ENCODE measurements at places on chromosomes 11 and 22. TPM values are rescaled to one million over a fixed set of nuclear protein-coding genes. Genes with fewer than 3 reads are reported as not detected.

GRCh38 chr22:26501996-26502395 is 10.3 kb downstream of the TFIP11 start:
- DNase-seq = no peak

Gene JAM3
- total RNA-seq = 173 TPM

DNA sequence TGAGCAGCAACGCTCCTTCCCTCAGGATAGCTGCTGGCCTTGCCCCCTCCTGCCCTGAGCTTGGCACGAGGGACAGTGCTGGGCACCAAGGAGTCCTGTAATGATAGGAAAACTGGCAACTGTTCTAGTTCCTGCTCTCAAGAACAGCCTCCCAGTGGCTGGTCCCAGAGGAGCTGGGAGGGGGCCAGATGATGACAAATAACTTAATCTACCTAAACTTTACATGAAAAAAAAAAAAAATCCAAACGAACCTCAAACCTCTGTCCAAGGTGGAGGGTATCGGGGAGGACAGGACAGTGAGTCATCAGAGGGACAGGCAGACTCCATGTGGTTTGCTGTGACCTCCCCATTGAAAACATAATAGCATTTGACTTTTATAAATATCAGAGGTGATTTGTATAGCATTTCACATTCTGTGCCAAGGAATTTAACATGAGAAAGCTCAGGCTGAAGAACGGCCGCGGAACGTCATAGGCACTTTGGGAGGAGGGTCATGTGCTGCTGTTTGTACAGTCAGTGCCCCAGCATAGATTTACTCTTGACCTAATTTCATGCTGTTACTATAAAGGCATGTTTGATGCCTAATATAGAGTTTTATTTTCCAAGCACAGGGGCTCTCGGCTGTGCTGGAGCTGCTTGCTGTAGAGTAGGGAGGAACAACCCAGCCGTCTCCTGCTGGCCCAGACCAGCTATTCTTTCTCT is 98.2 kb upstream of the NNMT start:
- peak; percentile 74 for DNase-seq

Gene KRTAP5-7
- not detected for total RNA-seq

DNA sequence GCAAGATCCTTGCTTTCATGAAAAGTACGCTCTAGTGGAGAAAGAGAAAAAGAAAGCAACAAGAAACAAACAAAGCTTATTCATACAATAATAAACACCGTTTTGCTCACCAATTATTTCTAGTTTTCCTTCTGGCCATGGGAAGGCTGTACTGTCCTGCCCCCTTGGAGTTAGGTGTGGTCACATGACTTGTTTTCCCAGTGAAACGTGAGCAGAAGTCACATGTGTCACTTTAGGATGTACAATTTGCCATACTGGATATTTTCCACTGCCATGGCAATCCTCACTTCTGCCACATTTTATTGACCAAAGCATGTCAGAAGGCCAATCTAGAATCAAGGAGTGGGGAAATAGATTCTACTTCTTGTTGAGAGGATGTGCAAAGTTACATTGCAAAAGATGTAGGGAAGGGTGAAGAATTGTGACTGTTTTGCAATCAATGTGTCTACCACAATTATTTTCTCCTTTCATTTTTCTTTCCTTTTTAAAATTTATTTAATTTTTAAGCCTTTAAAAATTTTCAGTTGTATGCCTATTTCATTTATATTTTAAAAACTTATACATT is 24.3 kb upstream of the TRAF6 start:
- no peak for DNase-seq

- no peak for DNase-seq
Measured at GRCh38 chr11:13983081-13983751, 20.7 kb downstream of the SPON1 start.

DNA sequence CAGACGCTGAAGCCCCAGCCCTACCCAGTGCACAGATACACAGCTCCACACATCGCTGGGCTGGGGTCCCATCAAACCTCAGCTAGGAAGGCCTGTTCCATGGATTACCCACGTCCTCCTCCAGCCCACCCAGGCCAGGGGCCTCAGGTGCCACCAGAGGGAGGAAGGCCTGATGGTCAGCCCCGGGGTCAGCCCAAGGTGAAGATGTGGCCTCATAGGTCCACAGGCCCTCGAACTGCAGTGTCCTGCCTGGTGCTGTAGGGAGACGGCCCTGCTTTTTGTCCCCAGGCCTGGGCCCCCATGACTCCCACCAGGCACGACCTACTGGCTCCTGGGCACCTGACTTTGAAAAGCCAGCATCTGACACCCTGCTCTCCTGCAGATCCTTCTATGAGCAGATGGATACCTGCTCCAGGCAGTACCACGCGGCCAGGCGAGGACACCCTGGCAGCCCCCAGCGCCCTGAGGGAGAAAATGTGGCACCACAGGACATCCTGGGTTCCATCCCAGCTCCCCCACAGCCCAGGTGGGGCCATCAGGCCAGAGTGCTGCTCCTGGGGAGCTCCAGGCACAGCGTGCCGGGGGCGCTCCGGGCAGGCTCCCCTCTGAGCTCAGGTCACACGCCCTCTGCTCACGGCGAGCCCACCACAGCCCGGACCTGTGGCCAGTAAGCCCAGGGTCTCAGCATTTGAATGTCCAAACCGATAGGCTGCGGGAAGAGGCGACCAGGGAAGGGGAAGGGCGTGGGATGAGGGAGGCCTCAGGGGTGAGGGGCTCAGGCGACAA is 15.8 kb upstream of the MOB2 start:
- no peak for DNase-seq

- no peak for DNase-seq
Measured at GRCh38 chr11:62556875-62557631, 10.4 kb upstream of the AHNAK start.

DNA sequence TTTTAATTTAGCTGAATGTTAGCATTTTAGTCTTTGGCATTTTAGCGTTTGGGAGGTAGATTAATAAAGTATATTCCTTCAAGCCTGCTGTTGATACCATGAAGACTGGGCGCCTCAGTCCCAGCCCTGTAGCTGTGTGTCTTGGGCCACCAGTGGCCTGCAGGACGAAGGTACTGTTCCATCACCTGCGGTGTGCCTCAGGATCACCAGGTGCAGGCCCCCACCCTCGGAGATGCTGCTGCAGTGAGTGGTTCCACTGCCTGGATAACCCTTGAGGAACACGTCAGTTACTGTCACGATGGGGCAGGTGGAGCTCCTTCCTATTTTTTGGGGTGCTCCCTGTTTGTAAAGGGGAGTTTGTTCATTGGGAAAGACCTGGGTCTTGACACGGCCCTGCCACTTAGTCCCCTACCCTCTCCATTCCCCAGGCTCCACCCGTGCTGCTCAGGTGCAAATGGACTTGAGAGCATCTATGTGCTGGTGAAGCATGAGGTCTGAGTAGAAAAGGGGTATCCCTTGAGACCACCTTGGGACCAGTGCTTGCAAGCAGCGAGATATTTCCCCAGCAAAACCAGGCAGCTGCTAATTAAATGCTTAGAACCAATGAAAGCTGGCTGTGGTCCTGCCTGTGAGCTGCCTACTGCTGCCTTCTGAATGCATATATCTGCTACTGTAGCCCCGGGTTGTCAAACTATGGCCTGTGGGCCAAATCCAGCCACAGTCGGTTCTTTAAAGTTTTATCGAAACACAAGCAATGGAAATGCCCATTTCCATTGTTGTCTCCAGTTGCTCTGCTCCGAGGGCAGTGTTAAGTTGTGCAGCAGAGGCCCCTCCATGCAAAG is 28.7 kb downstream of the INCENP start:
- no peak for DNase-seq
